ENCODE measurements at places on chromosomes 13 and 19.

DNA sequence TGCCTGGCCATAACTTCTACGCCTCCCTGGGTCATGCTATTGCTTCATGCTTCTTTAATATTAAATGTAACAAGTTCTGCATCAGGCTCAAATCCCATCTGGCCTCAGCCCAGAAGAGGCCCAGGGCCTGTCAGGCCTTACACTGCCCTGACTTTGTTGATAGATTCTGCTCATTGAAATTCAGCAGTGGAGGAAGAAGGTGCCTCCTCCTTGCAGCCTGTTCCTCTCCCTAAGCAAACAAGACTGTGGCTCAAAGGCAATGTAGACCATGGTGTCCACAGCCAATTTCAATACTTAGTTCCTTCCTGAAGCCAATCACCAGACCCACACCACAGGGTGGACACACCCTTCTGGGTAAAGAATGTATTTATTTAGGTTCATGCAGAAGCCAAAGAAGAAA is 59.4 kb downstream of the LACC1 start:
- no peak for DNase-seq

GRCh38 chr13:97223711-97224541 is 1.8 kb downstream of the MBNL2 start:
- DNase-seq, result no peak

DNA sequence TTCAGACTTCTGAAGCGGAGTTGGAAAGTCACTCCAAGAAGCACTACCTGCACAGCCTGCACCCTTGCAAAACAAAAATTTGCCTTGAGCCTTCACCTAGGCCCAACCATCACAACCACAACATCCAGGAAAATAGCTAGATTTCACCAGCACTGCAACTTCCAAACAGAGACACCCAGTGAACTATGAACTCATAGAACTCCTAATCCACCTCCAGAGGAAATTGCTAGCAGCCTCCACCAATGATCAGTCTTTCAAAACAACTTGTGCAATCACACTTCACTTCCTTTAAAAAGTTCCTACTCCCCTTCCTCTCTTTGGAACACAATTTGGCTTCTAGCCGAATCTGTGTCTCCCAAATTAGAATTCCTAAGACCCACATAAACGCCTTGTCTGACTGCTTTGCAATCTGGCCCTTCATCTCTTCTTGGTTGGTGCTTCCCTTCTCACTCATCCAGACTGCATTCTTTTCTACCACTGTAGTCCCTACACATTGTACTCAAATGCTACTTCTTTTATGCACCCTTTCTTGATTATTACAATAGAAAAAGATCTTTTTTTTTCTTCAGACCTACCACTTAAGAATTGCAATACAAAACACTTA is 489.2 kb upstream of the ARGLU1 start:
- no peak for DNase-seq

- no peak for DNase-seq
These were observed 138.7 kb upstream of the KL start for GRCh38 chr13:32877491-32877890.

GRCh38 chr19:10815969-10816644 is 19.9 kb downstream of the TMED1 start:
- DNase-seq, result no peak

DNA sequence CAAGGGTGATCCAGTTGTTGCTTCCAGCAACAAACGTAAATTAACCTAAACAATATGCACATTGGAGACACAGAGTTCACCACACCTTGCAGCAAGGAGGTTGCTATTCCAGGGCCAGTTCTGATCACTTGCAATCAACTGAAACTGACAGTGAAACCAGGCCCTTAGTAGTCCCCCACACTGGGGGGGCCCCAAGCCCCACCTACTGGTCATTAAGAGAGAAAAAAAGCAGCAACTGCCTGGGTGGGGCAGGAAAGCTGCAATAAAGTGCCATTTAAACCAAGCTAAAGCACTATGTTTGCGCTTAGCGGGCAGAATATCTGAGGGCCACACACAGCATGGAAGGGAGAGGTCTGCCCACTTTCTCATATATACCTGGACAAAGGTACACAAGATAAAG is 51.5 kb downstream of the ATP7B start:
- no peak for DNase-seq

DNA sequence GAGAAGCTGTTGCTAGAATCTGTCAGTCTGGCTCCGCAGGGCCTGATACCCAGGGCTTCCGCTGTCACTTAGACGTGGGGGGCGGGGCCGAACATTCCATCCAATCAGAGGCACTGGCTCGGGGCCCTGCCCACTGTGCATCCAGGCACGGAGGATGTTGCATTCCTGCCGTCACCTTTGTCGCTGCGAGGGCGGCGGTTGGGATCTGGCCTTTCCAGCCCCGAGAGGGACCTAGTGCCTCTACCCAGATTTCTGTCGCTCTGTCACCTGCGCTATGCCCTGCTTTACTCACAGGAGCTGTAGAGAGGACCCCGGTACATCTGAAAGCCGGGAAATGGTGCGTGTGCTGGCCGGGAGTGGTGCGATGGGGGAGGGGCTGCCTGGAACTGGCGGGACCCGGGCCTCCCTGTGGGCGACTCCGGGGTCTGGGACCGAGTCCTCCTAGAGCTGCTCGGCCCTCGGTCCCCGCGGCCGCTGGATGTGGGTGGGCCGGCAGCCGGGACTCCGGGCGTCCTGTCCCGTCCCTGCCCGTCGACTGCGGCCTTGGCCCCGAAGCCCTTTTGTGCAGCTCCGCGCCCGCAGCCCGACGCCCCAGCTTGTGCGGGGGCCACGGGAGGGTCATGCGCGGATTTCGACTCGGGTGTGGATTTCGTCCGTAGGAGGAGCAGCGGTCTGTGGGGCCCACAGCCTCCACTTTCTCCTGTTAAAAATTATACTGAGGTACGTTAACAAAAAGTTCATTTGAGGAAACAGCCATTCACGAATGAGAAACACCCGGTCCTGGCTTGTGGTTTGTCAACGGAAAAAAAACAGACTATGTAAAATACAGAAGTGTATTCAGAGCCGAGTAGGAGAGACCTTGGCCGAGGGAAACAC is at the start of gene ZNF439:
Gene ZNF439 (plus strand): TSS at position 133 of the 876 bp plus-strand sequence. CDS start 142 bp downstream, at position 275.
- DNase-seq, result peak; percentile 71

GRCh38 chr13:30576528-30576927 is 41.2 kb upstream of the USPL1 start:
- DNase-seq, result peak; percentile 16

- no peak for DNase-seq
These were observed 7.4 kb downstream of the ZNF564 start for GRCh38 chr19:12543855-12544254.

DNA sequence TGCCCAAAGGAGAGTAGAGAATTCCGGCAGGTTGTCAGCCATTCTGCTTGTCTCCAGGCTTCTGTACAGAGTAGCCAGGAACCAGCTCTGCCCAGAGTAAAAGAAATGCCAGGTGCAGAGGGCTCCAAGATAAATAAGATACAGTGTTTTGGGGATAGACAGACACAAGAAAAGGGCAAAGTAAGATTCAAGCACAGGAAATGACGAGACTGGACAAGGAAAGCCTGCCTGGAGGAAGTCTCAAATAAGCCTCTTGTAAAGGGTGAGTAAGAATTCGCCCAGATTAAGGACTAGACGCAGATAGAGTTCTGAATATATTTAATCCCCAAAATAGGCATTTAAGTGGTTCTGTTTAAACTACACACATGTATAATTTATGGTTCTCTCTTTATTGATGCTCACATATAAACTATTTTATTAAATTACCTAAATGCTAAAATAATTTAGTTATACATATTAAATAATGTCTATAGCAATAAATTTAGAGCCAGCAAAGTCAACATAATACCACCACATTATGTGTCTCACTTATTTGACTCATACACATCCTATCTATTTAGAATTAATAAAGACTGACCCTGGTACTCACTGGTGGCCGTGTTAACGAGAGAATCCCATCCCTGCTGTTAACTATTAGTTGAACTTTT is 98.4 kb upstream of the RAP2A start:
- DNase-seq, result no peak

DNA sequence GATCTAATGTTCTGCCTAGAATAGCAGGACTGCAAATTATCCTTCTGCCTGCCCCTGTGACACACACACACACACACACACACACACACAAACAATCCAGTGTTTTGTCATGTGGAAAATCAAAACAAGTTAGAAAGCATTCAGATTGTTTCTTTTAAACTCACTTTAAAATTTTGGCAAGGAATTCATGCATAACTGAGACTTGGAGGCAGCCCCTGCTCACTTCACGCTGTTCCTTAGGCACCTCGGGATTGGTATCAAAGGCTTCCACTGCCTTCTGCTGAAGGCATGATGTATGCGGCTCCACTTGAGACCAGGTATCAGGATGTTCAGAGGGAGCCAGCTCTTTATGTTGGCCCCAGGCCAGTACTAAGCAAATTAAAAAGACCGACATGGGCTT is 158.7 kb downstream of the OXGR1 start:
- no peak for DNase-seq

- DNase-seq, result no peak
These were observed 541.6 kb downstream of the SUCLA2 start for GRCh38 chr13:47459512-47459911.

GRCh38 chr19:52889931-52890330 is 7.5 kb downstream of the ZNF320 start:
- no peak for DNase-seq

- no peak for DNase-seq
These were observed 32.7 kb downstream of the KDM4B start for GRCh38 chr19:5001615-5002014.

DNA sequence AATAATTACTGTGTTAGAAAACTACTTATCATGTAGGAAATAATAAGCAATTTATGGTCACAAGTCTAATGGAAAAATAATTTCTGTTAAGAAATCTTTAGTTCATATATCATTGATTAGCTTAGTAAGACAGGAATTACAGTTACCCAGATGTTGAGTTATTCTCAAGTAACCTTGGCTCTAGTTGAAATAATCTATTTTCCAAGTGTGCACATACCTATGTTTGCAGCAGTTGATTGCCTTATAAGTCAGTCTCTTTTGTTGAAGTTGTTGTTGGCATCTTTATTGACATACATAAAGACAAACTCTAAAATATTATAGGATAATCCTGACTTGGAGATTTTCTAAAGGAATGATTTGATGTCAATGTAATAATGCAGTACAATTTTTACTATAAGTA is 511.4 kb upstream of the KLF12 start:
- DNase-seq, result no peak

- no peak for DNase-seq
These were observed 4.7 kb downstream of the RTN2 start for GRCh38 chr19:45492137-45492626.

- no peak for DNase-seq
These were observed 226.5 kb downstream of the MYO16 start for GRCh38 chr13:108855737-108856387.

GRCh38 chr13:31538067-31539042 is 201.0 kb upstream of the RXFP2 start:
- DNase-seq, result no peak

DNA sequence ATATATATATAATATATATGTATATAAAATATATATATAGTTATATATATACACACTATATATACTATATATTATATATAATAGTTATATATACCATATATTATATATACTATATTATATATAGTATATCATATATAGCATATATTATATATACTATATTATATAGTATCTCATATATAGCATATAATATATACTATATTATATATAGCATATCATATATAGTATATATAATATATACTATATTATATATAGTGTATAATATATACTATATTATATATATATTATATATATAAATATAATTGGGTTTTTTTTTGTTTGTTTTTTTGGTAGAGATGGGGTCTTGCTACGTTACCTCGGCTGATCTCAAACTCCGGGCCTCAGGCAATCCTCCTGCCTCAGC is 11.6 kb upstream of the HNRNPL start:
- DNase-seq, result no peak

DNA sequence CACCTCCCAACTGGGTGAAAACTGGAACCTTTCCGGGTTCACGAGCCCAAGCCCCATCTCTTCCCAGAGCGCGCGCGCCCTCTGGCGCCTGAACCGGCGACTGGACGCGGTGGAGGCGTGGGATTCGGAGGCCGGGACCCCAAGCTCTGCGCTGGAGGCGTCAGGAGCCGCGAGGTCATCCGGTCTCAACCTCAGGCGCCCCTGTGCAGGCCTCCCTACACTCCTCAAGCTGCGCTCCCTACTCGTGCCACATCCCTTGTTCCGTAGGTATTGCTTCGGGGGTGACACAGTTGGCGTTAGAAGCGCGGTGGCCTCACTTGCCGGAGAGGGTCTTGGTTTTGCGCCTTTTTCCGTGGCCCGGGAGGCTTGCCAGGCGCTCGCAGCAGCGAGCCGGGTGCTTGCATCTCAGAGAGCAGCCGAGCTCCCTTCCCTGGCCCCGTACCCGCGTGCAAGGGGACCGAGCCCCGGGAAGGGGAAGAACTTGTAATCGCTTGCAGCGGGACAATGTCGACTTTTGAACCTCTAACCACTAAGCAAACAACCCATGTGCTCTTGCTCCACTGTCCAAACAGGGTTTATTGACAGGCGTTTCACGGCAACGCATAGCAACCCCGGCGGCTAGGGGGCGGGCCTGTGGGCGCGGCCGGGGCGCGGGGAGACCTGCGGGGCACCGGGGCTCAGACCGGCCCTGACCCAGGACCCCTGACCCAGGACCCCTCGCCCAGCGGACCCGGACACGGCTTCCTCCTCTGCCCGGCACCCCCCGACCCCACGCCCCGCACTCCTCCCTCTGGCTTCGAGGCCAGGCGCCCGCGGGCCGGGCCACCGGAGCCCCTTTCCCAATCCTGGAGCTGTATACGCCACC is 8.5 kb downstream of the CDX2 start:
- DNase-seq, result no peak

DNA sequence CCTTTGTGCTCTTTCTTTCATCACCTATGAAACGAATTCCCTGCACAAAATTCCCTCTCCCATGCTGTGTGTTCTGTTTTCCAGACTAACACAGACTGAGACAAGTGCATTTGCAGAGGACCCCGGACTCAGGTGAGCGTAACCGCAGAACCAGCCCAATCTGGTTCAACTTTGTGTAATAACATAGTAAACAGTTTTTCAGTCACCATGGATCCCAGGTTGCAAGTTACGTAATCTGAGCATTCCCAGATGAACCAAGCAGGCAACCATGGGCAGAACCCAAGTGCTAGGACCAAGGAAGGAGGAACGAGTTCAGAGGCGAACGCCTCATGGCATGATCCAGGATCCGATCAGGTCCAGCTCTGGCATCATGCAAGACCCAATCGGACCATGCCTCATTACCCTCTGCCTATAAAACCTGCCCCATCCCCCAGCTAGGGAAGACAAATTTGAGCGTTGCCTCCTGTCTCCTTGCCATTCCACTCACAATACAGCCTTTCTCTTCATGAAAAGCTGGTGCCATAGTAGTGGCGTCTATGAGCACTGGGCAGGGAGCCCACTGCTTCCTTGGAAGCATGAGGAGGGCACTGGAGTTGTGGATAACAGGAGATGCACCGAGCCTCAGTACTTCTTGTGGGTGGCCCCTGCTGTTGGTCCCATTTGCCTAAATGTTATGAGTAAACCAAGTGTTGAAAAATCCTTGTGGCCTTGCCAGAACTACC is 107.6 kb downstream of the ABCC4 start:
- no peak for DNase-seq

DNA sequence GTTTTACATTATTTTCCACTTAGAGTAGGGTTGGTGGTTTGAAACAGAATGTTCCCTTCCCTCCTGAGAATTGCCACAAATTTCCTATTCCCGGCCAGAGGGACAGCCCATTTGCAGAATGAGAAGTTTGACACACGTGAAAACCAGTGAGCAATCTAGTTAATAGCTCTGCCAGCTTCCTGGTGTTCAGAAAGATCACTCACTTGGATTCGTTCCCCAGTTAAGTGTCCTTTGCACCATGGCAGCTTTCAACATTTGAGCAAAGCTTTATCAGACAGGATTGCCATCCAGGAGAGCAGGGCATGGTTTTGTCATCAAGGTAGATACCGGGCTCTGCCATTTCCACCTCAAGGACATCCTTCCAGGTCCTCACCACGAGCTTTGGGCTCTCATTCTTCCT is 28.2 kb downstream of the RASL11A start:
- DNase-seq, result no peak
